ENCODE measurements at places on chromosomes 12 and 14. TPM values are rescaled to one million over a fixed set of nuclear protein-coding genes. Genes with fewer than 3 reads are reported as not detected.

KRT83 gene
- total RNA-seq = not detected

MYH7 gene
- total RNA-seq = not detected

YAF2 gene
- 124 TPM for total RNA-seq

RAD9B gene
- total RNA-seq = 0.91 TPM

MANSC1 gene
- 0.63 TPM for total RNA-seq

GYS2 gene
- not detected for total RNA-seq

ZDHHC22 gene
- not detected for total RNA-seq

MMP14 gene
- total RNA-seq = 1.4 TPM

ZFYVE1 gene
- 25.6 TPM for total RNA-seq

NUAK1 gene
- total RNA-seq = 10.9 TPM

GLIPR1L1 gene
- total RNA-seq = not detected

NGDN gene
- total RNA-seq = 126 TPM

ENDOU gene
- total RNA-seq = 0.41 TPM

CLEC14A gene
- total RNA-seq = not detected

CLEC6A gene
- total RNA-seq = not detected

SMIM41 gene
- total RNA-seq = not detected

KRT78 gene
- not detected for total RNA-seq

KRT2 gene
- total RNA-seq = 0.63 TPM

TAPBPL gene
- total RNA-seq = 51.4 TPM

RGS6 gene
- total RNA-seq = 0.75 TPM

PRORP gene
- total RNA-seq = 20.5 TPM

WNT1 gene
- 2.0 TPM for total RNA-seq

ABCB9 gene
- 4.0 TPM for total RNA-seq

COX8C gene
- not detected for total RNA-seq

KRT82 gene
- total RNA-seq = not detected

TMPRSS12 gene
- total RNA-seq = not detected

HVCN1 gene
- 18.0 TPM for total RNA-seq

RTN1 gene
- total RNA-seq = 2.3 TPM

KRT79 gene
- not detected for total RNA-seq

ARHGDIB gene
- 929 TPM for total RNA-seq

PTPN6 gene
- 357 TPM for total RNA-seq

KCNC2 gene
- total RNA-seq = not detected

CLEC2A gene
- not detected for total RNA-seq

VCPKMT gene
- 21.8 TPM for total RNA-seq

SSTR1 gene
- not detected for total RNA-seq

ARF3 gene
- total RNA-seq = 88.4 TPM

MTA1 gene
- 104 TPM for total RNA-seq

MYH6 gene
- total RNA-seq = not detected

ADAMTS20 gene
- not detected for total RNA-seq

NRL gene
- 0.78 TPM for total RNA-seq

KRT85 gene
- total RNA-seq = not detected

OR6C6 gene
- total RNA-seq = not detected

PPP4R4 gene
- not detected for total RNA-seq

SLC25A21 gene
- not detected for total RNA-seq

CNTN1 gene
- not detected for total RNA-seq

SERPINA10 gene
- not detected for total RNA-seq

GLI1 gene
- 1.4 TPM for total RNA-seq

TAS2R14 gene
- 3.6 TPM for total RNA-seq

RPS6KL1 gene
- 2.9 TPM for total RNA-seq

USP44 gene
- total RNA-seq = 1.8 TPM

TPPP2 gene
- total RNA-seq = not detected

SIX6 gene
- total RNA-seq = not detected
